ENCODE measurements at places on chromosomes 12 and 14.

GRCh38 chr14:24136684-24137528, 912 bp downstream of the PSME1 start:
- no peak for DNase-seq

- no peak for DNase-seq
Measured at GRCh38 chr12:91958816-91959215, 186.8 kb downstream of the BTG1 start.

- no peak for DNase-seq
Measured at GRCh38 chr14:53180272-53181221, 27.4 kb upstream of the DDHD1 start.

DNA sequence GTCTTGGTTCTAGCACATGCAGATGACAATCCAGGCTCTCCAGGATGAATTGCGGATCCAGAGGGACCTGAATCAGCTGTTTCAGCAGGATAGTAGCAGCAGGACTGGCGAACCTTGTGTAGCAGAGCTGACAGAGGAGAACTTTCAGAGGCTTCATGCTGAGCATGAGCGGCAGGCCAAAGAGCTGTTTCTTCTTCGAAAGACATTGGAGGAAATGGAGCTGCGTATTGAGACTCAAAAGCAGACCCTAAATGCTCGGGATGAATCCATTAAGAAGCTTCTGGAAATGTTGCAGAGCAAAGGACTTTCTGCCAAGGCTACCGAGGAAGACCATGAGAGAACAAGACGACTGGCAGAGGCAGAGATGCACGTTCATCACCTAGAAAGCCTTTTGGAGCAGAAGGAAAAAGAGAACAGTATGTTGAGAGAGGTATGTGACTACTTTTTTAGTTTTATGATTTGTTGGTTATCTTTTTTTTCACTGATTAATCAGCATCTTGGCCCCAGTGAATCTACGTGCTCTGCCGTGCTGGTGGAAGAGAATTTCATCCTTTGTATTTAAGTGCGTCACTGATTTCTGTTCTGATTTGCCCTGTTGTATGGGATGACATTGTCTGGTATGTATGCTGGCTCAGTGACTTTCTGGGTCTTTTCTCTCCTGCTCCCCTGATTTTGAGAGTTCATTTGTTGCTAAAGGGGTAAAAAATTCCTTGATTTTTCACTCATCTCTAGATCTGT, 92.3 kb downstream of the ERC1 start:
- DNase-seq = peak; percentile 41

DNA sequence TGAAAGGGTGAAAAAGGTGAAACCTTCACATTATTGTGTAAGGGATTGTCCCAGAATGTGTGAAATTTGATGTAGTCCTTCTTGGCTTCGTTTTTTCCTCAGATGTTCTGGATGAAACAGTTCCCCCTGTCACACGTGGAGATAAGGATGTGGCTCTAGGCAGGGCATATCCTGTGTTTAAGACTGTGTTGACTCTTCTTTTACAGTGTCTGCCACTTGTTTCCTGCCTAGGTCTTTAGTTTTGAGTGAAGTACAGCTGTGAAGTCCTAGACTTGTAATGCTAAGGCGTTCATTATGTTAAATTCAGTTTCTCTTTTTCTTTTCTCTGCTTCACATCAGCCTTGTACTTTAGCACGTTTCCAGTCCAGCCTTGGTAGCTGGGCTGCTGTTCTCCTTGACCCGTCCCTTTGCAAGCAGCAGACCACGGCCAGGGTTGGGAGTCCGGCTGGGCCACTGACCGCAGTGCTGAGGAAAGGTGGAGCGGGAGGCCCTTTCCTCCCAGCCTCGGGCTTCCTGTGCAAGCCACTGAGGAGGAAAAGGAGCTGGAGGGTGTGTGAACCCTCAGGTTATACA, 59.1 kb downstream of the RASSF3 start:
- peak; percentile 47 for DNase-seq

DNA sequence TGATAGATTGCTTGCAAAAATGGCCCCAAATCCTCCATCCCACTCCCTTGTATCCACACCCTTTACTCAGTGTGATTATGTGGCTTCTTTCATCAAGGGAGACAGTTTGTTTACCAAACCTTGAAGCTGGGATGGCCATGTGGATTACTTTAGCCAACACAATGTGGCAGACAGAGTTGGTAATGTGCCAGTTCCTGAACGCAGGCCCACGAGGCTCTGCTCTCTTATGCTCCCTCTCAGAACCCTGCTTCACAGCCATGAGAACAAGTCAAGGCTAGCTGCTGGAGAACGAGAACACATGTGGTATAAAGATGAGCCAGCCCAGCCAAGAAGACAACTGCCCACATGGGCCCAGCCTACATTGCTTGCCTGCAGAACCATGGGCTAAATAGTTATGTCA, 162.3 kb downstream of the NDUFA12 start:
- no peak for DNase-seq

GRCh38 chr14:93937519-93937918, 10.4 kb downstream of the FAM181A start:
- DNase-seq = no peak

GRCh38 chr14:84688297-84689025, 841.5 kb upstream of the FLRT2 start:
- DNase-seq = no peak

GRCh38 chr14:38211255-38211735, 3.6 kb downstream of the SSTR1 start:
- DNase-seq = no peak

GRCh38 chr14:50344116-50344775, 32.1 kb downstream of the DMAC2L start:
- DNase-seq = no peak

DNA sequence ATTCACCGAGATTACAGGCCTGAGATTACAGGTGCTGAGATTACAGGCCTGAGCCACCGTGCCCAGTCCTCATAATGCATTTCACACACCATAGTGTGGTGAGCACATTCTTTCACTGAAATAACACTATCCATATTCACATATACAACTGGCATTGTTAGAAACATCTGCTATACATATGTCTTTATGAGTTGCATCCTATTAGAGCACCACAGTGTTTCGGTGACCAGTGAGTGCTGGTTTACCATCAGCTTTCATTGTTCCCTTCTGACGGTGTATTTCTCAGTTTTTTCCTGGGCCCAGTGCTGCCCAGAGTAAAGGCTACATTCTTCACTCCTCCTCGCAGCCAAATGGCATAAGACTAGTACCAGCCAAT, 96.2 kb upstream of the FGD4 start:
- no peak for DNase-seq

DNA sequence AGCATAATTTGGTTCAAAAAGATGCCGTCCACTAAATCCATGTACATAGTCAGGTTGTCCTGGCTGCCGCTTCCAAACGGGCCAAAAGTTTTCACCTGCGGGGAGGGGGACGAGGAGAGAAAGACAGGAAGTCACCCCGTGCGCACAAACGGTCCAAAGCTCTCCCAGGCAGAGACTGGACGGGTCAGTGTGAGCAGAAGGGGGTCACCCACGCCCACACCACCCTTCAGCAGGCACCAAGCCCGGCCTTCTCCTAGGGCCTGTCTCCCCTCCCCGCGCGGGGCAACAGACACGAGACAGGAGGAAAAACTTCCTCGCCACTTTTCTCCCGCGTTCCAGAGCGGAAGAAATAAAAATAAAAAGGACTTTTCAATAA, 888 bp downstream of the CCDC88C start:
- no peak for DNase-seq

GRCh38 chr12:2382370-2383155, 329.8 kb downstream of the CACNA1C start:
- no peak for DNase-seq

DNA sequence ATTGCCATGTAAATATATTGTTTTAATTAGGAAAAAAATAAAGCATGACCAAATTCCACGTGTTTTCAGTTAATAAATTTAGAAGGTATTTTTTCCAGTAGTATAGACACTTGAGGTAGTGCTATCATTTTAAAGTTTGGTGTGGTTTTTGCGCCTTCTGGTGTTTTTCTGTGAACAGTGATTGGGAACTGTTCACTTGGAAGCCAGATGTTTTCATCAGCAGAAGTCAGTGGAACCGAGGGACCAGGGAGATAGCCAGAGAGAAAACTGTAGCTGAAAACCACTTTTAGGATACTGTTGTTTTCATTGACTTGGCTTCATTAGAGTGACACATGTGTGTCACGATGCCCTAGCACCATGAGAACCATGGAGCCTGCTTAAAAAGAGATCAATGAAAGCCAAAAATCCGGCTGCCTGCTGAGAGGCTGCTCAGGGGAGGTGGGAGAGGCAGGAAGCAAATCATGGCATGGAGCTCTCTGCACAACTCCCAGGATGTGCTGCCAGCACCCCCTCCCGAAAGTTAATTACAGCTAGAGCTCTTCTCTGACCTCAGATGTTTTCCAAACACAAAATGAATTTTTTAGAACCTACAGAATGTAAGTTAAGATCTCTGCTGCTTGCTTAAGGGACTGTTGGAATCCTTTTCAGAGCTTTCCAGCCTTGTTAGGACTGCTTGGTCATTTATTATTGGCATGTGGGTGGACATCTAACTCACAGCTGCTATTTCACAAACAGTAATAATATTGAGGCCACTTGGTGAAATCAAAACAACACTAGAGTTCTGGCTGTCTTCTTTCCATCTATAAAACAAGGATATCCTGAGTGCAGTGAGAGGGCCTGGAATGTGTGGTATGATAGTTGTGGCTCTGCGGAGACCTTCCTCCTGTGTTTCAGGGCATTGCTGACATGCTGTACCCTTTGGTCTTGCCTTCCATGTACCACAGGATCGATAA, 192.3 kb downstream of the ANO4 start:
- DNase-seq = no peak

All from SK-N-SH (cell line).